ENCODE measurements at places on chromosomes 6 and 20. TPM values are rescaled to one million over a fixed set of nuclear protein-coding genes. Genes with fewer than 3 reads are reported as not detected.

SGK2 gene
- 0.93 TPM for total RNA-seq

BHLHE23 gene
- total RNA-seq = not detected

GFOD1 gene
- 41.4 TPM for total RNA-seq

MOXD1 gene
- 0.07 TPM for total RNA-seq

PKIB gene
- 3.3 TPM for total RNA-seq

RAET1G gene
- 65.6 TPM for total RNA-seq

SLC24A3 gene
- total RNA-seq = 0.36 TPM

Data from nasal cavity respiratory epithelium epithelial cell of viscerocranial mucosa (primary cell).